ENCODE measurements at places on chromosomes 11 and 22. TPM values are rescaled to one million over a fixed set of nuclear protein-coding genes. Genes with fewer than 3 reads are reported as not detected.

The SMTNL1 gene
- not detected for polyA plus RNA-seq

The SHANK3 gene
- polyA plus RNA-seq = 20.1 TPM

The MS4A4A gene
- polyA plus RNA-seq = 5.1 TPM

The DKK3 gene
- 2,307 TPM for polyA plus RNA-seq

The MEI1 gene
- 0.34 TPM for polyA plus RNA-seq

The OR52I1 gene
- not detected for polyA plus RNA-seq

The SAA2 gene
- polyA plus RNA-seq = 14.9 TPM

The KRTAP5-5 gene
- not detected for polyA plus RNA-seq

DNA sequence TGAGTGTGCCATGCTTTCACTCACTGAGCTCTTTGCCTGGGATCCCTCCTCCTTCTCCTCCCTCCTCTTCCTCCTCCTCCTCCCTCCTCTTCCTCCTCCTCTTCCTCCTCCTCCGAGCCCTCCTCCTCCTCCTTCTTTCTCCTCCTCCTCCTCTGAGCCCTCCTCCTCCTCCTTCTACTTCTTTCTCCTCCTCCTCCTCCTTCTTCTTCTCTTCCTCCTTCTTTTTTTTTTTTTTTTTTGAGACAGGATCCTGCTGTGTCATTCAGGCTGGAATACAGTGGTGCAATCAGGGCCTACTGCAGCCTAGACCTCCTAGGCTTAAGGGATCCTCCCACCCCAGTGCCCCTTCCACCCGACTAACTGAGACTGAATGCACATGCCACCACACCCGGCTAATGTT lies 62.3 kb downstream of the DEUP1 start:
- no peak for DNase-seq

- DNase-seq = no peak
These were observed 366.9 kb downstream of the NTM start for GRCh38 chr11:131737357-131737756.

- no peak for DNase-seq
These were observed 224.6 kb upstream of the CCDC90B start for GRCh38 chr11:83510530-83511460.

- DNase-seq = no peak
These were observed 210.6 kb upstream of the LUZP2 start for GRCh38 chr11:24286238-24286637.

DNA sequence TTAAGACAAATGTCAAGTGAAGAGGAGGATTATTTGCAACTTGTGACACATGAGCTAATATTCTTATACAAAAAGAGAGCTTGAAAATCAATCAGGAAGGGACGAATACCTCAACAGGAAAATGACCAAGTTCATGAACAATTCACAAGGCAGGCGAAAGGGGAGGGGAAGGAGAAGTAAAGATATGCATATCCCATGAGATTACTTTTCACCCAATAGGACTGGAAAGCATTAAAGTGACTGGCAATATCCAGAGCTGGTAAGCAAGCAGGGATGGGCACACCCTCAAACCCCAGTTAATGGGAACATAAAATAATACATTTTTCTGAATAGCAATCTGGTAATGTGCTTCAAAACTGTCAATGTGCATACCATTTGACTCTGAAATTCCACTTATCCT lies 129.5 kb downstream of the SLC1A2 start:
- no peak for DNase-seq

GRCh38 chr11:44351898-44352498 lies 42.1 kb upstream of the ALX4 start:
- no peak for DNase-seq

DNA sequence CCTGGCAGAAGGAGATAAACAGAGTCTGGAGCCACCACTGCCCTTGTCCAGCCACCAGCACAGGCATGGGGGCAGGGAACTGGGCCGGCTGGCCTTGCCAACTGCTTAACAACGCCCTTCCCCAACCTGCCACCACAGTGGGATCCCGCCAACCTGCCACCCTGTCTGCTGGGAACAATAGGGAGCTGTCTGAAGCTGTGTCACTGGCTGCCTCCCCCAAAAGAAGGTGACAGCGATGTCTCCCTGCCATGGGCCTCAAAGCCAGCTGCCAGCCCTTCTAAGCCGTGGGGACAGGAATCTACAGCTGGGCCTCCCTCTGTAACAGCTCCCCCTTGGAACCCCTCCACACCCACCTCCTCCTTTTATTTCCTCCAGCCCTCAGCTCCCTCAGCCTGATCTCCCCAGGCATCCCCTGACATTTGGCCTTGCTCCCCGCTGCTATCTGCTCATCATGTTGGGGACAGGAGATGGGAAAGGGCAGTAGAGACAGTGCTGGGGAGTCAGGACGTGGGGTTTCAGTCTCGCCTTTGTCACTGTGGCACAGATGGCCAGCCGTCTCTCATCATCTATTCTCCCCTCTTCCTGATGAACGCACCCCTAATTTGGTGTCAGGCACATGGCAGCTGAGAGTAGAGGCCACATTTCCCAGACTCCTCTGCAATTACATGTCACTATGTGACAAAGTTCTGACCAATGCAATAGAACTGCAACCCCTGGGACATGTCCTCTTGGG lies 51.3 kb upstream of the PRDM11 start:
- DNase-seq = no peak

DNA sequence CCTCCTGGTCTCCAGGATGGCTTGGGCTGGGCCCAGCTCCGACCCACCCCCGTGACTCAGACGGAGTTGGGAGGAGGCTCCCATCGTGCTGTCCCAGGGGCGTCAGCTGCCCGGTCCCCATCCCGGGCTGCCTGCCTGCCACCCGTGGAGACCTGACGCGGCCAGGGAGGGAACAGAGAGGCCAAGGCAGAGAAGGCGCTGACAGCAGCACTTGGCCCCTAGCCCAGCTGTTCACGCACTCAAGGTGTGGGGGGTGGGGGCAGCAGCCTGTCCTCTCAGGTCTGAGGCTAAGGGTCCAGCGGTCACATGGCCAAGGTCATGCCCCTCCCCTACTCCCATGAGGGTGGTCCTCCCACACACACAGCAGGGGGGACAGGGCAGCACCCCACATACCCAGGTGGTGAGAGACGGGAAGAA lies 48.6 kb downstream of the ELFN2 start:
- DNase-seq = no peak

GRCh38 chr11:74020539-74020938 lies 11.7 kb upstream of the UCP3 start:
- no peak for DNase-seq

DNA sequence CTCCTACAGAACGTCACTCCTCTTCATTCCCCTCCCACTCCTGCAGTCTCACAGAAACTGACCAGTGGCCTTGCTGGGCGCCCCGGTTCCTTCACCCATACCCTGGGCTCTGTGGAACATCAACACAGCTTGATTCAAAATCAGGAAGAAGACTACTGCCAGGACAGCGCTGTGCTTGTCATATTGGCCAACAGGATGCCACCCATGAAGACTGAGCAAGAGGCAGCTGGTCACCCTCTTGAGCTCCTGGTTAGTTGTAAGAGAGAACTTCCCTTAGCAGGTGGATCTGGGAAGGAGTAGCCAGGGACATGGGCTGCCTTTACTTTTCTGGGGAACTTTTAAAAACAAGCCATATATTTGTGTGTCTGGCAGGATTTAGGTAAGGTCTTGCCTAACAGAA lies 110.4 kb upstream of the TIMP3 start:
- DNase-seq = no peak

DNA sequence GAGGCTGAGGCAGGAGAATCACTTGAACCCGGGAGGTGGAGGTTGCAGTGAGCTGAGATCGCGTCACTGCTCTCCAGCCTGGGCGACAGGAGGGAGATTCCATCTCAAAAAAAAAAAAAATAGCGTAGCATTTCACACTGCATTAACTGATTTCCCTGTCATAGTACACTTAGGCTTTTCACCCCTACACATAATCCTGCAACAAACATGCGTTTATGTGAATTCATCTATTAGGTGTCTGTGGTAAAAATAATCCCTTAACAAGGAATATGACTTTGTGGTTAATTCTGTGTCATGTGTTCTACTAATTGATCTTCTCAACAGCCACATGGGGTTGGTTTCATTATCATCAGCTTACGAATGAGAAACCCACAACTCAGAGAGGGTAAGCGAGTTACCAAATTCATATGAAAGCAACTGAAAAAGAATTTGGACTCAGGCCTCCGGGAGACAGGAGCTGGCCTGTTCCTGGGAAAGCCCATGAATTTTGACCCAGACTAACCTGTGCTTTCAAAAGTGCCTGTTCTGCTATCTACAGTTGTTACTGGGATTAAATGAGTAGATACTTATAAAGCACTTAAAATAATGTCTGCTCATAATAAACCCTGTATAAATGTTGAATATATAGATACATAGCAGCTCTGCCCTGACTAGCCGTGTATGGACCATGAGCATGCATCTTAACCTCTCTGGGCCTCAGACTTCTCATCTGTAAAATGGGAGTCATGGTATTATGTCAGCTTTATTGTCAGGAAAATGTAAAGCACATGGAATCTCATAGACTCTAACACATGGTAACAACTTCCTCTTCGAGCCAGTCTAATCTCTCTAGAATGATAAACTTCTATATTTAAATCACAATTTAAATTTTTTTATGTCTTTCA lies 36.6 kb downstream of the KCNJ1 start:
- no peak for DNase-seq

DNA sequence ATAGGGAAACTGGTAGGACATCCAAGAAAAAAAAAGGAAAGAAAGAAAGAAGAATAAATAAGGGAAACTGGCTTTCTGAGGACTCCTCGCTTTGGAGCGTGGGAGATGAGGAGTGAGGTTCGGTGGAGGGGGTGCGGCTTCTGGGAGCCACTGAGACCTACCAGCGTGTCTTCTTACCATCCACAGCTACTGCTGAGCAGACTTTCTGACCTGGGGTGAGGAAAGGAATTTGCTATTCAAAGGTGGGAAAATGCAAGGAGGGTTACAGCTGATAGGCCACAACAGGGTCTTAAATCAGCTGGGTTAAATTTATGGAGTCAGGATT lies 488 bp upstream of the SELENOM start:
- no peak for DNase-seq

- no peak for DNase-seq
These were observed 58.3 kb downstream of the SLC22A12 start for GRCh38 chr11:64649291-64649697.

DNA sequence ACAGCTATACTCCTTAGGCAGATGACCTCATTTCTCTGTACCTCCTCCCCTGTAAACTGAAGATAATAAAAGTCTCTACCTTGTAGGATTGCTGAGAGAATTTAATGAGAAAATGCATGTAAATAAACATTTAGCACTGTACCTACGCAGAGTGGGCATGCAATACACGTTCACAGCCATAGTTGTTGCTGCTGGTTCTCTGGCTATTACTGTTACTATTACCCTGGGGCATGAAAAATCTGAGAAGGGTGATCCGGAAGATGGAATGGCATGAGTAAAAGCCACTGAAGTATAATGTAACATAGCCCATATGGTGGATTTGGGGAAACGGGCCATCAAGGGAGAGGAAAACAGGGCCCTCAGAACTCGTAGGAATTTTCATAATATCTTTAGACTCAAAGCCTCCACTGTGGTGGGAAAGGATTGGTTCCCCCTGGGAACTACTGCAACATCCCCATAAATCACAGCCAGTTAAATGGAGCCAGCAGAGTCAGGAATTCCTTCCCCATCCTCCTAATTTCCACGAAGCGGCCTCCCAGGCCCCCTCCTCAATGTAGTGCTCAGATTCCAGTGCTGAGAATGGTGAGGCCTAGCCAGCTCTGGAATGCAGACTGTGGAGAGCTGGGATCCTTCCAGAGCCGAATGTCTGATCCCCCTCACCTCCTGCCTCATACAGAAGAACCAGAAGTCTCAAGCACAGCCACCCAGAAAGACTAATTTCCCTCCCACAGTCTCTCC lies 205.3 kb downstream of the MN1 start:
- DNase-seq = no peak

- DNase-seq = no peak
These were observed 91.4 kb downstream of the CSNK2A3 start for GRCh38 chr11:11261629-11262028.

DNA sequence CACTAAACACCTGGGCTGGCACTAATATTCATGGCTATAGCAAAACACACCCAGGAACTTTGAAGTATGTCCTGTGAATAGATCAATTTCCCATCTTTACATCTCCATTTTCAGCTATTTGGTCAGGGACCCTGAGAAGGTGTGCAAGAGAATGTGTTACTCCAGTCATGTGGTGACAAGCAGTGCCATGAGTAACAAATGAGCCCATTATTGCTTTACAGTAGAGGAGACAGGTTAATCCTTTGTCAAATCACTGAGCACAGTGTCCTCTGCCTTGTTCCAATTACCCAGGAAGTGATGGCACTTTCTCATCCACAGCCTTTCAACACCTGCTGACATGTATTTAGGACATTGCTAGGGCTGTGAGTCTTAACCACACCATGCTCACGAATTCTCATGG lies 664.8 kb upstream of the API5 start:
- DNase-seq = no peak

DNA sequence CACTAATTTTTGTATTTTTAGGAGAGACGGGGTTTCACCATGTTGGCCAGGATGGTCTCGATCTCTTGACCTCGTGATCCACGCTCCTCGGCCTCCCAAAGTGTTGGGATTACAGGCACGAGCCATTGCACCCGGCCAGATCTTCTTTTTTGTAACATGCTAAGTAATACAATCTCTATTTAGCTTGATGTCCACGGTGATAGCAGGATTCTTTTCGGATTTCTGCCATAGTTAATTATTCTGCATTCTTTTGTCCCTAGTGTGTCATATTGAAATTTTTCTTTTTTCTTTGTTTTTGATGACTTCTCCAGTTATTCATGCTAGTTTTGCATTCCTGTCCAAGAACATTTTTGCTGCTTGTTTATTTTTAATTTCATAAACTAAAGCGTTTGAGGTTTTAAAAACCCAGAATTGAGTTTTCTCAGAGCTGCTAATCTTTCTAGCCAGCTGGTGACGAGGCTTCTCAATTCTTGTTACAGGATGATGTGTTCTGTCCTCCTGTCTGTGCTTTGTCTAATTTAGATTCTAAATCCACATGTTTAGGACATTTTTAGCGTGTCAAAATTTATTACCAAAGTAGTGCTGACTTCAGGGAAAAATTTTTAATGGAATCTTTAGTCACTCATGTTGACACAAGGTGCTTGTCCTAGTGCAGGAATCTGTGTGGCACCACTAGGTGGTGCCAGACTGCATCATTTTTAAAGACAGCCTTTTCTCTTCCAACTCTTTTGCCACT lies 21.8 kb downstream of the NF2 start:
- DNase-seq = peak; percentile 43

GRCh38 chr11:17846852-17847453 lies 112.4 kb downstream of the KCNC1 start:
- no peak for DNase-seq

- no peak for DNase-seq
These were observed 77.8 kb upstream of the LINC01488 start for GRCh38 chr11:69403556-69404215.

- no peak for DNase-seq
These were observed 31.3 kb downstream of the CTNND1 start for GRCh38 chr11:57792870-57793269.

GRCh38 chr22:25139062-25139461 lies 60.6 kb upstream of the CRYBB3 start:
- peak; percentile 35 for DNase-seq

All from right cardiac atrium (tissue), 5 donors.